Skeletal muscle cell (primary cell): ENCODE measurements at places on chromosomes 7 and 10.

DNA sequence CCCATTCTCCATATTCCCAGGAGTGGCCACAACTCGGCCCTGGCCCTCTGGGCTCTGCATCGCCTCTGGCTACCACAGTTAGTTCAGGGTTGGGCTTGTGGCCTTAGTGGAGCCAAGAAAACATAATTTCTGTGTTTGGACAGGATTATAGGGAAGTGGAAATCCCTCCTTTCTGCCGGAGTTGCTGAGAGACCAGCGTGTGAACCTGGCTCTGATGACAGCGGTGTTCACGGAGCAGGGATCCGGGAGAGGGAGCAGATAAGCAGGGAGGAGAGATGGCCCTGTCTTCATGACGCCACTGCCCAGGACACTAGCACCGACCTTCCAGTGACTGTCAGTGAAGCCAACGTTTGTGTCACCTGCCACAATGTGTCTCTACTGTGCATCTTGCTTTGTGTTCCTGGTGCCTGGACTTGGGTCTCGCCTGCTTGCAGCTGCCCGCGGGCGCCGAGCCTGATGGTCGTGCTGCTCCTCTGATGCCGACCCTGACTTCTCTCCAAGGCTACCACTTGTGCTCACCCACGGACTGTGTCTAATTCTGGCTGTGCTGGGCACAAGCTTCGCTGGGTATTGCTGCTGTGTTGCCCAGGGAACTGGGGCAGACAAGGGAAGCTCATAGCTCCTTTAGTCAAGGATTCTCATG is 67.0 kb upstream of the VIPR2 start:
- no peak for DNase-seq

- no peak for DNase-seq
Observed at GRCh38 chr7:76346778-76347177, 12.0 kb downstream of the YWHAG start.

DNA sequence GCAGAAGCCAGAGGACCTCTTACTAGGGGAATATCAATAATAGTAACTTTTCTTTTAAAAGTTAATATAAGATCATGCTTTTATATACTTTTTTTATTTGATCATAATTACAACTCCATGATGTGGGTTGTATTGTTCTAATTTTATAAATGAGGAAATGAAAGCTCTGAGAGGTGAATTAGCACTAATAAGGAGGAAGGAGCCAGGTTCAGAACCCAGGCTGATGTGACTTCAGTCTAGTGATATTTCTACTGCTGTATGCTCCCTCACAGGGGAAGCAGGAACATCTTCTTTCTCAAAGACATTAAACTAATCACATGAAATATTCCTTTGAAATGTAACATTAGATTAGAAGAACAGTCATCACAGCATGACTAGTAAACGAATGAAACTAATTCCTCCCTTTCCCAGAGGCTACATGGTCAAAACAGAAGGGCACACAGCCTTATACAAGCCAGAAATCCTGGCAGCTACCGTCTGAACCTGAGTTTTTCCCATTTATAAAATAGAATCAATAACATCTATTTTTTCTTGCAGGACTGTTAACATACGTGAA is 81.4 kb upstream of the GJD4 start:
- DNase-seq: no peak

DNA sequence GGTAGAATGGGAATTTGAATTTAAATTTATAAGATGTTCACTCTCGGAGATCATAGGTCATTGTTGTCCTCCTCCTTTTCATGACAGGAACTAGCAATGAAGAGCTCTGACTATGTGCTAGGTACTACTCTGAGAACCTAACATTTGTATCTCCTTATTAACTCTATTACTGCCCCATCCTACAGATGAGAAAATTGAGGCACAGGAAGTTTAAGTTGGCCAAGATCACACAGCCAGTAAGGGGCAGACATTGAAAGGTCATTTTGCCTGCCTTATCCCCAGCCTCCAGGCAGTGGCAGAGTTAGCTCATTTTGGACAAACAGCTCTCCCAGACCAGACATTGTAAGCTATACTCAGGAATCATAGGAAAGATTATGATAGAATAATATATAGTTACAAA is 6.0 kb downstream of the SRGN start:
- no peak for DNase-seq

DNA sequence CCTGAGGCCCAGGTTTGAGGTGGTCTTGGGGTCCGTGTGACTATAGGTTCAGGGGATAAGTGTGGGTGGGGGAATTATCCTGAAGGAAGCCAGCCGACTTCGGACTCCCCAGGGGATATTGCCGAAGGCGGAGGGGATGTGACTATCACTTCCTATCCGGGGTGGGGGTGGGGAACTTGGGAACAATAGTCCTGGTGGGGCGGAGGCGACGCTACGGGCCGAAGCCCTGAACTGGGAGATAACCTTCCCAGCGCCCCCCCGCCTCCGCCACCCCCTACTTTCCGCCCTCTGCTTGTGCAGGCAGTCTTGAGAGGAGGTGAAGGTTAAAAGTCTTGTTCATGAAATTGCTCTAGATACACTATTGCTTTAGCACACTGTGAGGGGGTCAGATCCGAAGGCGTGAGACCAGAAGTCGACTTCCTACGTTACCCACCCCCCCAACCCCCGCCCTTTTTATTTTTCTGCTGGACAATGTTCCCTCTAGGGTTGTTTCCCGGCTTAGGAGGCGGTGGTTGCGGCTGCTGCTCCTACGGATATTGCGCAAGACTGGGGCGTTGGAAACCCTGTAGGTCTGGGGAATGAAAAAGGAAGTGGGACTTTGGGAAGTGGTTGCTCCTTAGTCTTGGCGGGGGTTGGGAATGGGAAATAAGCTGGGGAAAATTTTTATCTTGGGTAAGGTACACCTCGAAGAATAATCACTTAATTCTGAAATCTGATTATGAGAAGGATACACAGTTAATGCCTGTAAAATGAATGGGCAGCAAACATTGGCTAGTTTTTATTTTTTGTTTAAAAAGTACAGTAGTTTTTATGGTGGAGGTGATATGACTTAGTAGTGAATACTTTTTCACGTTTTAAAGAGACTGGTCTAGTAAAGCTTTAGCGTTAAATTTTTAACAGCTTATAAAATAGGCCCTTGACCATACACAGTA is 1.5 kb downstream of the PTPN12 start:
- peak; percentile 88 for DNase-seq

DNA sequence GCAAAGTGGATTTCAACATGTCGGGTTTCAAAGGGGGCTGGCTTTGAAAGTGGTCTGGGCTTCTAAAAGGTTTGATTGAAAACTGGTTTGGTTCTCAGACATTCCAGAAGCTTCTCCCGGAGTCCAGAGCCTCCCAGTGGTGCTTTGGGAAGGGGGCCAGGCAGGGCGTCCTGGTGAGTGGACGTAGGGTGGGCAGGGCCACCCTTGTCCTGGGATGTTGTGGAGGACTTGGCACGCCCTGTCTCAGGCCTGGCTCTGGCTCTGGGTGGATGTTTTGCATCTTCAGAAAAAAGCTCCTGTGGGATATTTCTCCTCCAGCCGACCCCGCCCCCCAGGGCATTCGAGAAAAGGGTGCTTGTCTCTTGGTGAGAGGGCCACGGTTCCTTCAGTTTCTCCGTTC is 31.2 kb downstream of the GRIFIN start:
- no peak for DNase-seq

GRCh38 chr7:139471740-139472353 is 11.6 kb downstream of the KLRG2 start:
- DNase-seq: no peak

DNA sequence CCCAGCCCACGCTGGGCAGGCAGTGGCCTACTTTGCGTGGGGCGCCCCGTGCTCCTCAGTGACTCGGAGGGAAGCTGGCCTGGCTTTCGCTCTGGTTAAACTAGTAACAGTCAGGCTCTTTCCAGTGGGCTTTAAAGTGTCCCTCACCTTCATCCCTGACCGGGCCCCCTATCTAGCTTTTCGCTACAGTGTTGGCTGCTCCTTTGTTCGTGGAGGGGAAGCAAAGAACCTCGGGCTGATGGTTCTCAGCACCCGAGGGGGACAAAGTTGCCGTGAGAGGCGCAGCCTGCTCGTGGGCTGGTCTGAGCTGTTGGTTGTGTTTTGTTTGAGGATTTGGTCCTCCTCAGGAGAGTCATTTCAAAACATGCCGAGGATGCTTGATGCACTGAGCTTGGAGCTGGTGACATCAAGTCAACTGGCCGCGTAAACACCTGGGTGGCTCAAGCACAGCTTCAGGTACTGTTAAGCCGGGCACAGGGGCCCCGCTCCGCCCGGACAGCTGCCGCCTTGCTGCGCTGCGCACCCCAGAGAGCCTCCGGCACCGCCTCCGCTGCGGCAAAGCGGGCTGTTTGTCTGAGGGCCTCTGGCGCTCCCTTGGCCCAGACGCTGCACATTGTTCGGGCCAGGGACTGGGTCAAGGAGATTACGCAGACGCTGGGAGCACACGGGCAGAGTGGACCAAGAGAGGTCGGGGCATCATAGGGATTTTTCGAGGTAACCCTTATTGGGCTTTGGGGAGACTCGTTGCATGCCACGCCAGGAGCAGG is 1.6 kb downstream of the DLX6 start:
- DNase-seq: no peak

- DNase-seq: peak; percentile 94
Observed at GRCh38 chr7:139731802-139732470, 45.9 kb downstream of the HIPK2 start.

DNA sequence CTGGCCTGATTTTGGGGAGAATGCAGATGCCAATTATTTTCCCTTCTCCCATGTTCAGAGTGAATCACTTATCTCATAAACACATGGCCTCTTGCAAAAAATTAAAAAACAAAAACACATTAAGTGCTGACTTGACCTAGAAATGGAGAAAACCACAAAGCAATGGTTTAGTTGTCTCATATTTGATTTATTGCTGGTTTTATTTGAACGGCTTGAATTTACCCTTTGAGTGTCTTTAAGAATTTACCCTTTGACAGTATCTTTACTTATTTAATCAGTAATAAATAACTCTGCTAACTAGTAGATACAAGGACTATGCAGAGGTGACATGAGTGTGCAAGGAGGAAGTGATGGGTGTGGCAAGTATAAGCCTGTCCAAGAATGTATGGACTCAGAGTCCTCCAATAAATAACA is 68.1 kb upstream of the GSDME start:
- DNase-seq: no peak

GRCh38 chr7:17298840-17299482 is 509 bp downstream of the AHR start:
- DNase-seq: no peak

DNA sequence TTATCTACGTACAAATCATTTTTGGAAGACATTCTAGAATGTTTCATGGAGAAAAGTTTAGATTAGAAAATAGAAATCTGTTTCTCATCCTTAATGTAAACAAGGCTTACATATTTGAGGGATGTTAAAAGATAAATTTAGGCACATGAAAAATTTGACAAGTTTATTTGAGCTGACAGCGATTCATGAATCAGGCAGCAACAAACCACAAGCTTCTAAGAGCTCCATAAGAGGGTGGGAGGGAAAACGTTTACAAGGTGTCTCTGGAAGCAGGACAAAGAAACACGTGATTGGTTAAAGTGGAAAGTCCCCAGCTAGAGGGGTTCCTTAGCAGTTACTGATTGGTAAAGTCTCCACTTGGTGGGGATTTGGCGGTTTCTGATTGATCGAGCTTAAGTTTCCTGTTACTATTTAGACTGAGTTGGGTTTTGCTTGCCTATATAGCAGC is 228.9 kb upstream of the PITRM1 start:
- DNase-seq: no peak

- DNase-seq: no peak
Observed at GRCh38 chr10:7571981-7572380, 94.8 kb downstream of the ITIH5 start.

GRCh38 chr10:22684699-22685098 is 29.7 kb downstream of the PIP4K2A start:
- no peak for DNase-seq

GRCh38 chr10:124552691-124553276 is 91.2 kb downstream of the LHPP start:
- DNase-seq: no peak

DNA sequence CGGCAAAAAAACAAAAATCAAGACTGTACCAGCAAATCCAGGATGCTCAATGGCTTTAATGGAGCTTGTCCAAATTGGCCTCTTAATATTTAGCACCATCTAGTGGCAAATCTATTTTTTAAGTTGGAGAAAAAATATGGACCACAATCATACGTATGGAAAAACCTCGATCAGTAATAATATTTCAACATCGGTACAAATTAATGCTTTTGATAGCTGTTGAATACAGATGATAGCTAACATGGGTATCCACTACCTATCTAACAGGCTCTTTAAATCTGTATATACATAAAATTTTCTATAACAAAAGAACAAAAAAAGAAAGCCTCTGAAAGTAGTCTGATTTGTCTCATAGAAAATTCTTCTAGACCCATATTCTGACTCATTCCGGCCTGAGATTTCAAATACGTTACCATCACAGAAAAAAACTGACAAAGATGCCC is 29.2 kb downstream of the COA1 start:
- DNase-seq: peak; percentile 40

DNA sequence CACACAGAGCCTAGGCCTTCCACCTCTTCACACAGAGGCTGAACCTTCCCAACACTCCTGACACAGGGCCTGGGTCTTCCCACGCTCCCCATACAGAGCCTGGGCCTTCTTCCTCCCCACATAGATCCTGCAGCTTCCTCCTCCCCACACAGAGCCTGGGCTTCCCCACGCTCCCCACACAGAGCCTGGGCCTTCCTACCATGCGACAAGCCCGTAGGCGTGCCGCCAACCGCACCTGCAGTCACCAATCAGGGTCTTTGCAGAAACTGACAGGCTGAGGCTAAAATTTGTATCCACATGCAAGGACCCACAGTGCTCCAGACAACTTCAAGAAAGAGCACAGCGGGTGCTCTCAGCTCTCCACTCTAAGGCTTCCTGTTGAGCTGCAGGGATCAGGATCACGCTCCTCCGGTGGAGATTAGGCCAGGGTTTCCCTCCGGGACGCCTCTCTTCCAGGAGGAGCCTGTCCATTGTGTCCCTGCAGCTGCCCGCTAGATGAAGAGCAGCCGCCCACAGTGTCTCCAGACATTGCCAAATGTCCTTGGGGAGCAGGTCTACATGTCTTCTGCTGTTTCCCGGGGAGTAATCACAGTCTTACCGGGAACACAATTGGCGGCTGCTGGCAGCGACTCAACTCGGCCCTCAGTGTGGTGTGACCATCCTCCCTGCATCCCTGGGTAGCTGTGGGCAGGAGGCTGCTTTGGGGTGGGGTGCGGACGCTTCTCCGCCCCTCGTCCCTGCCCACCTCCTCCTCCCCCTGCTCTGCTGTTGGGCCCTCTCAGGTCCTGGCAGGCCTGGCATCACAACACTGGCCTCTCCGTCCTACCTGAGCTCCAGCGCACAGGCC is 9.7 kb downstream of the CFAP46 start:
- DNase-seq: no peak

DNA sequence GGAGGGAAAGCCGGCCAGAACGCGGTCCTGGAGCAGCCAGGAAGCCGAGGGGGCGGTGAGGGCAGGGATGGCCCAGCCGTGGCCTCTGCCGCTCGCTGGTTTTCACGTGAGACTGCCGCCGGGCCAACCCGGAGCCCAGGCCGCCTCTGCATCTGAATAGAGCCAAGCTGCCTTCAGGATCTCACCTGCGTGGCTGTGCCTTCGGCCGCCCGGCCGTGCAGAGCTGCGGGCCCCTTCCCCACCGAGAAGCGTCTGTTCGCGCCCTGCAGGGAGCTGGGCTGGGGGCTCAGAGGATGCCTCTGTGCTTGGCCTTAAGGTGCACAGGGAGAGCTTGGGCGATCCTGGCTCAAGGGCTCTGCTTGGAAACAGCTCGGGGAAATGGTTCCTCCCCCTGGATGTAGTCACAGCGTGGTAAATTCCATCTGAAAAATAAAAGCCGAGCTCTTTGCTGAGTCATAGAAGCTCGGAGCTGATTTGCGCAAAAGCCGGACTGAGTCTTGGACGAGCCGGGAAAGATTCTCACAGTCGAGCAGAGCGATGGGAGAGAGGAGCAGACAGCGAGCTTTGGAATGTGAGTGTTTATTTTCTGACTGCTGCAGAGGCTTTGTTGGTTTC is at the start of gene JAKMIP3:
TSS of gene JAKMIP3 (plus strand) at position 456 of the 615 bp plus-strand sequence. CDS start 38,863 bp downstream, outside the sequence.
- DNase-seq: peak; percentile 72

- DNase-seq: no peak
Observed at GRCh38 chr10:106044503-106044902, 1120.0 kb downstream of the SORCS1 start.
